ENCODE measurements at places on chromosomes 3 and 15.

GRCh38 chr3:112357930-112358780 is 25.2 kb downstream of the CD200 start:
- no peak for DNase-seq

GRCh38 chr15:77851691-77852090 is 219.0 kb upstream of the LINGO1 start:
- no peak for DNase-seq

GRCh38 chr3:41026394-41027177 is 172.7 kb upstream of the CTNNB1 start:
- no peak for DNase-seq

DNA sequence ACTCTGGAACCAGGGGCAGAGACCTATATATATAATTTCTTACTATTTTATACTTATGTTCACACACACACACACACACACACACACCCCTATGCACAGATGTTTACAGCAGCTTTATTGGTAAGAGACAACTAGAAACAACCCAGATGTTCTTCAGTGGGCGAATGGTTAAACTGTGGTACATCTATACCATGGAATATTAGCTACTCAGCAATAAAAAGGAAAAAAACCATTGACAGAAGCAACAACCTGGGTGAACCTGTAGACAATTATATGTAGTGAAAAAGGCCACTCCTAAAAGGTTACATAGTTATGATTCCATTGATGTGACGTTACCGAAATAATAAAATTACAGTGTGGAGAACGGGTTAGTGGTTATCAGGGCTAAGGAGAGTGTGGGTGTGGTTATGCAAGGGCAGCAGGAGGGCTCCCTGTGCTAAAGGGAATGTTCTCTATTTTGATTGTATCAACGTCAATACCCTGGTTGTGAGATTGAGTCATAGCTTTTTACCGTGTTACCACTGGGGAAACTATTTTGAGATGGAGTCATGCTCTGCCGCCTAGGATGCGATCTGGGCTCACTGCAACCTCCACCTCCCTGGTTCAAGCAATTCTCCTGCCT is 85.5 kb downstream of the FLNB start:
- no peak for DNase-seq

DNA sequence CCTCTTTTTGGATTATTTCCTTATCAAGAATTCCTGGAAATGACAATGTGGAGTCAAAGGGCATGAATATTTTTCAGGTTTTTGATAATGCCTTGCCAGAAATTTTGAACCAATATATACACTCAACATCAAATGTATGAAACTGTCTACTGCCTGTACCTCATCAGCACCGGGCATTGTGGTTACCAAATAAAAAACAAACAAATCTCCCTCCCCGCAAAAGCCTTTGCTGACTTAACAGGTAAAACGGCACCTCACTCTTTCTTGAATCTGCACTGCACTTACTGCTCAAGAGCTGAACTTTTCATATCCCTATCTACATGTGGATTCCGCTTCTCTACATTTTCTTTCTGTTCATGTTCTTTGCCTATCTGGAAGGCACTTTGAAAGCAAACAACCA is 134.5 kb upstream of the PRICKLE2 start:
- no peak for DNase-seq

DNA sequence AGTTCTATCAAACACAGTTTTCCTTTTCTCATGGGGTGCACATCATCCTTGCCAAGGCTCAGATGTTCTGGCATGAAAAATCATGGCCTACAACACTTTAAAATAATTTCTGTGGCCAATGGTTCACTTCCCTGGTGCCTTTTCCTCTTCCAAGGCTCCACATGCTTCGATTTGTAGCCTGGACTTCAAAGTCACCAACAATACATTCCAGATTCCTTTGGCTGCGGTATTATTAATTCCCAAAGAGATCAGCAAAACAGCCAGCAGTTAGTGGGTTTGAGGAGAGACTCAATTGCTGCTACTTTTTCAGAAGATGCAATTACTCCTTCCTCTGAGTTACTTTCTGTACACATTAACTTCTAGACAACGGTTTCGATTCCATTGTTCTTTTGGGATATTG is 80.3 kb upstream of the CCDC80 start:
- DNase-seq: no peak
